Stimulated activated CD8-positive, alpha-beta memory T cell treated with anti-CD3 and anti-CD28 coated beads, Interleukin-7, amount 100 ng/mL, for 1 hour (primary cell): ENCODE measurements at places on chromosomes 2 and 18.

DNA sequence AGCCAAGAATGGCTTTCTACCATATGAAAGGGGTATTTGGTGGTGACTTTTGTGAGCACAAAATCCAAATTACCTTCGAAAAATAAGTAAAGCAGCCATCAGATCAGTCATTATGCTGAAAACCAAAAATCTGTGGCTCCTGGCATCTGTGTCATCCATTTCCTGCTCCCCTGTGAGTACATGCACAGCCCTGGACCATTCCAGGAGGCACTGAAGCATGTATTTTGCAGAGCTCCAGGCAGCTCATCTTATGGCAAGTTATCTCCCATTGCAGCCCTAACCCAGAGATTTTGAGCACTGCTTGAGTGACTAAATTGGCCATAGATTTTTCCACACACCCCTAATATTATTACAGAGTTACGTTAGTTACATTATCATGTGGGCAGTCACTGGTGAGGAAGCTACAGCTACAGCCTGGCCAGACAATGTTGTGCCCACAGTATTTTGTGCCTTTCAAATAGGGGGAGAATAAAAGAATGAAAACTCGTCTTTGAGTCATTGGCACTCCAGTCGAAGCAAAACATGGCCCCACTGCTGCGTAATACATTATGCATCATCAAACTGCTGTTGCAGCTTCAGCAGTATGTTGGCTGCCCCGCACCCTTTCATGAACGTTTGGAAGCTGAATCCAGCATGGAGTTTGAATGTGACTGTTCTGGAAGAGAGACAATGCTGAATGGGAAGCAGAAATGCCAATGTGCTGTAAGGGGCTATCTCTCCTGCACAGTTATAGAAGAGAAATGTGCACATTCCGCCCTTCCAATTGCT lies 702.2 kb downstream of the RNF144A start:
- no peak for DNase-seq

- no peak for DNase-seq
Measured at GRCh38 chr2:152405206-152406118, 70.5 kb downstream of the FMNL2 start.

DNA sequence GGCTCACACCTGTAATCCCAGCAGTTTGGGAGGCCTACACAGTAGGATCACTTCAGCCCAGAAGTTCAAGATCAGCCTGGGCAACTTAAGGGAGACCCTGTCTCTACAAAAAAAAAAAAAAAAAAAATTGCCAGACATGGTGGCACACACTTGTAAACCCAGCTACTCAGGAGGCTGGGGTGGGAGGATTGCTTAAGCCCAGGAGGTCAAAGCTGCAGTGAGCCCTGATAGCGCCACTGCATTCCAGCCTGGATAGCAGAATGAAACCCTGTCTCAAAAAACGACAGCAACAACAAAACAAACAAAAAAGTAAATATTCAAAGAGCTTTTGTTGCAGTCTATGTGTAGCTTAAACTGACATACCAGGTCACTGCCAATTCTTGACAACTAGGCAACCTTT lies 63.1 kb upstream of the TANK start:
- no peak for DNase-seq

- no peak for DNase-seq
Measured at GRCh38 chr18:47558110-47558750, 306.8 kb upstream of the SKOR2 start.

DNA sequence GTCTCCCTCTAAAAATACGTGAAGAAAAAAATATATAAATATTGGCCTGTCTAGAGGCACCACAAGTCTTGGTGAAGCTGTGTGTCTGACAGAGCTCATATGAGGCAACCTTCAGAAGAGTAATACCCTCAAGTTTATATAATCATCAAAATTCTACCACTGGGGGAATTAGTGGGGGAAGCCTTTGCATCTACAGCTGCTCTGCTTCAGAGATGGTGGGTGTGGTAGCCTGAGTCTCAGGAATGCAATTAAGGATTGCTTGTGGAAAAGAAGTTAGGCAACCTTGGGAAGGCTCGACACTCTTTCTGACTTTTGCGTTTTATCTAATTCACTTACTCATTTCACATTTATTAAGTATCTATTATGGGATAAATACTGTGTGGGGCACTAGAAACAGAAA lies 17.4 kb downstream of the TPGS2 start:
- no peak for DNase-seq

DNA sequence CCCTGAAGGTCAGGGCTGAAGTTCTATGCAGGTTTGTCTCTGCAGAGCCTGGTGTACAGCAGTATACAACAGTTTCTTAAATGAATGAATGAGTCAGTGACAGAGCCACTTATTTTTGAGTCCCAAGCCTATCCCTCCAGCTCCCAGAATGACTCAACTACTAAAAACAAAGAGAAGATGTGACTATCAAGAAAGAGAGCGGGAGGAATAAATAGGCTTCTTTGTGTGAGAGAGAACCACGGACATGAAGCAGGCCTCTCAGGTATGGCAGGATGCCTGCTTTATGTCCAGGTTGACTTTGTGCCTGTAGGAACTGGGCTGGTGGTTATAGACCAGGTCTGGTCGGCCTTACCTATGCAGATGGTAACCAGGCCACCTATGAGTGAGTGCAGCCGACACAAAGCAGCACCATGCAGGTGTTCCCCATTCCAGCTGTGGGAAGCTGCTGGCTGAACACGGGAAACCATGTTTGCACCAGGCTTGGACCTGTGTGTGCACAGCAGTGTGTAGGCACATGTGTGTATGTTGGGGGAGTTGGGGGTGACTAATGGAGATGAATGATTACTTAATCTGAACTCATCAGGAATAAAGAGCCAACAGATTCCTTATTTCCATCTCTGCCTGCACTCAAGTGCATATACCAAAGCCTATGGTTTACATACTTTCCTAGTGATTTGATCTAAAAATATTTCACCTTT lies 171.0 kb downstream of the OSR1 start:
- no peak for DNase-seq

- no peak for DNase-seq
Measured at GRCh38 chr18:9530226-9531009, 55.1 kb downstream of the RALBP1 start.

- DNase-seq = no peak
Measured at GRCh38 chr18:2984703-2985261, 28.2 kb downstream of the LPIN2 start.
